Amygdala (tissue), 56 donors: ENCODE measurements at places on chromosomes 6 and 20.

- DNase-seq, result no peak
Measured at GRCh38 chr6:139253656-139254055, 38.1 kb downstream of the TXLNB start.

GRCh38 chr6:130692659-130693058, 134.5 kb upstream of the SMLR1 start:
- no peak for DNase-seq

- no peak for DNase-seq
Measured at GRCh38 chr20:53621482-53622246, 28.0 kb upstream of the ZNF217 start.

DNA sequence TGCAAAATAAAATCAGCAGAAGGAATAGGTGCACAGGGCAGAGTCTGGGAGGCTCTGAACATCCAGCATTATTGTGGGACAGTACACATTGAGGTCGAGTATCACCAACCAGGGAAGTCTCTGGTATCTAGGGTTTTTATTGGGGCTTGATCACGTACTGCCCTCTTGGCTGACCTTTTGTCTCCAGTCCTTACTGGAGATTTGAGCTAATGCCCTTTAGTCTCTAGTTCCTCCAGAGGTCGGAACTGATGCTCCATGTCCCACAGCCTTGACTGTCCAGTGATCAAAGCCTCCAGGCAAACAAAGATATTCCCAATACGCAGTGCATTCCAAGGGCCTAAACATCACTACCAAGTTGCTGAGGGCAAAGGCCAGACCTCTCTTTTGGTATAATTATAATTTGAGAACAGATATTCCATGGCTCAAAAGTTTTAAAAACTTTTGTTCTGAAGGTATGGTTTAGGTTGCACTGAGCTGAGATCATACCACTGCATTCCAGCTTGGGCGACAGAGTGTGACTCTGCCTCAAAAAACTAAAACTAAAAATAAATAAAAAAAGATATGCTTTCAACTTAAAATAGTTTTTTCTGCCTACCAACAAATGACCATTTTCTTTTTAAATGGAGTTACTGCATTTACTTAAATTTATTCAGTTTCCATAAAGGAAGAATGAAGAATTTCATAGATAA, 56.9 kb upstream of the DYNLRB1 start:
- DNase-seq, result no peak

DNA sequence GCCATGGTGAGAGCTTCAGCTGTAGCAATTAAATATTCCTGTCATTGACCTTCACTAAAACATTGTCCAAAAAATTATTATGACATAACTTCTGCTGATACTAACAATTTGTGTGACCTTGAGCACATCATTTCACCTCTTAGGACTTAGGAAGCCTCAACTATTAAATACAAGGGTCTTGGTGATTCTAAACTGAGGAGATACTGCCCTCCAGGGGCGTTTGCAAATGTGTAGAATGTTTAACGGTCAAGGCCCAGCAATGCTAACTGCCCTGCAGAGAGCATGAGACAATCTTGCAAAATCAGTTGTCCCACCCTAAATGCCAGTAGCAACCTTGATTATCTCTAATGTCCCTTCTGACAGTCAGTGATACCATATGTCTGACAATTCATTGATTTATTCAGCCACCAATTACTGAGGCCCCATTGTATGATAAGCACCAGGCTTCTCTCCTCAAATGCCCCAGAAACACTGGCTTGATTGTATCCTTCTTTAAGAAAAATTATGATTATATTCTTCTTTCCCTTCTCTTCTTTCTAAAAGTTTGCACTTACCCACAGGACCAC, 284.1 kb upstream of the PLN start:
- no peak for DNase-seq

DNA sequence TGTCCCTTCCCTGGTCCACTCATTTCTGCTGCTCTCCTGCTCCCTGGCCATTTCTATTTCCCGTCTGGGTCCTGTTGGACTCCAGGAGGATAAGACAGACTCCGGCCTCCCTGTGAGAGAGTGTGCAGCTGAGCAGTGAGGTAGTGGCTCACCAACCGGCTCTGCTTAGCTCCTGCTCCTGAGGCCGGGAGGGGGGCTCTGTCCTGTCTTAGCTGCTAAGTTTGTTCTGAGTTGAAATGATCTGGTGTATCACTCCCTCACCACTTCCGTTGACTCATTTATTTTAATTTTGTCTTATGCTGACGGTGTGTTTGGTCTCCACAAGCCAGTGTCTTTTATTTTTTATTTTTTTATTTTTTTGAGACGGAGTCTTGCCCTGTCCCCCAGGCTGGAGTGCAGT, 148.5 kb upstream of the PDE10A start:
- no peak for DNase-seq

- DNase-seq, result no peak
Measured at GRCh38 chr6:49423817-49424216, 39.2 kb downstream of the MMUT start.

- no peak for DNase-seq
Measured at GRCh38 chr20:50540620-50541605, 30.7 kb downstream of the PTPN1 start.

GRCh38 chr6:11093376-11093625, 333 bp upstream of the SMIM13 start:
- DNase-seq, result no peak

DNA sequence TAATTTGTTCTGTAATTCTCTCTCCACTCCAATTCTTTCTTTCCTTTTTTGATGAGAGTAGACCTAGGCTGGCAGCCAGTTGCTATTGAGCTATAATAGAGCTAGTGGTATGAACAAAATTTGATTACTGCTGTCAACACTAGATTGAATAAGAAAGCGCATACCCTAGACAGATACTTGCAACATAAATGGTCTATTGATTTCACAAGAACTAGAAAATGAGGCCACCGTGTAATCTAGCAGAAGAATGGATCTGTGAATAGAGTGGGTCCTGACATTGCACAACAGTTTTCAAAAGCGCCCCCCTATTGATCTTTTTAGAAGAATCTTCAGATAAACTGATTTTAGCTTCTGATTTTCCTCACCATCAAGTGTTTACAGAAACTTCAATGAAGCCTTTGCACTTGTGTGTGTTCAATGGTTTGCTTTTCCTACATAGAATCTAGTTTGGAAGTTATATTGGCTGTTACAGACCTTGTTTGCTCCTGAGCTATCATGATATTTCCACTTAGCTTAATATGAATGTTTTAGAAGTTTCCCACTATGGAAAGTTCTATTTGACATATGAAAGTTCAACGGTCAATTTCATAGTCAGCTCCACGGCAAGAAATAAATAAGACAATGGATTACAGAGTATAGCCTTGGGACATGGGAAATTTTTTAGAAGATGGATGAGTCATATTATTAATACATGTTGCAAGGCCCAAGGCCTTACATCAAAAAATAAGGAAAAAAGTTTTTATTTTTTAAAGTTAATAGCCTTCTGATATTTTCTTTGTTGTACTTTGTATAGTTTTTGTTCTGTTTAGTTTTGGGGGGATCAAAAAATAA, 55.6 kb downstream of the UTRN start:
- DNase-seq, result no peak

DNA sequence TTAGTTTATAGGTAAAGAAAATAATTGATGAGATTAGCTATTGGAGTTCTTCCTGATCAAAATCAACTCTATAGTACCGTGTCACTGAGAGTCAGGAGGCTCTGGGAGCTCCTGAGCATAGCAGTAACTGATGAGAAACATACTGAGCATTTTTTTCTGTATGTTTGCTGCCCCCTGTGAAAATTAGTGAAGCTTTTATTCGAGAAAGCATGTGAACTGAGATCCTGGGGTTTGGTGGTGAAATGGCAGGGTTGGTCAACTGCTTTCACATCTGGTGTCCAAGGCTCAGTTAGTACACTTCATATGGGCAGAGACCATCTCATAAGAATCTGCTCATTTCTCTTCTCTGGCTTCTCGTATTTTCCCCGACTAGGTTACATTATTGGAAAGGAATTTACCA, 4.1 kb upstream of the ABT1 start:
- DNase-seq, result no peak

DNA sequence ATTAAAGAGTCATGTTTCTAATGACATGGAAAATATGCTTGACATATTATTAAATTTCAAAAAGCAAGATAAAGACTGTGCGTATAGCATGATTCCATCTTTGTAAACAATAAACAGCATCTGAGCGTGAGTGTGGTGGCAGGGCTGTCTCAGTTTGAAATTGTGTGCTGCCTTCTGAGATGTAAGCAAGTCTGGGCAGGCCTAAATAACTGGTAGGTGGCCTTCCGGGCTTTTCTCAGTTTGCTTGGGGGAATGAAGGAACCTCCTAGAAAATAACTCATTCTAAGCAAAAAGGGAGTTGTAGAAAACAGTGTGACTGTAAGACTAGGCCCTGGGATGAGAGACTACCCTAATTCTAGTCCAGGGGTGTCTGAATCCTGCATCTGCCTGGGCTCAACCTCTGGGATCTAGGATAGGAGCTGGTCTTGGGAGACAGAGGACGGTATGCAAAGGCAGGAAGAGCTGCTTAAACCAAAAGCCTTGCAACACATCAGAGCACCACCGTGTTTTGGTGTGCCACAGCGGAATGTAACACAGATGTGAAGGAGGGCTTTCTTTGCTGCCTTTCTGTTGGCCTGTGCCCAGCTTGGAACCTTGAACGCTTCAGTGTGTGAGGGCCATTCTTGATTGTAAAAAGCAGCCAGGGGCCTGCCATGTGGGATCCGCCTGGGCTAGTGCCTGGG, 63.5 kb upstream of the L3MBTL3 start:
- no peak for DNase-seq

- DNase-seq, result no peak
Measured at GRCh38 chr6:121890307-121890910, 455.0 kb downstream of the GJA1 start.

DNA sequence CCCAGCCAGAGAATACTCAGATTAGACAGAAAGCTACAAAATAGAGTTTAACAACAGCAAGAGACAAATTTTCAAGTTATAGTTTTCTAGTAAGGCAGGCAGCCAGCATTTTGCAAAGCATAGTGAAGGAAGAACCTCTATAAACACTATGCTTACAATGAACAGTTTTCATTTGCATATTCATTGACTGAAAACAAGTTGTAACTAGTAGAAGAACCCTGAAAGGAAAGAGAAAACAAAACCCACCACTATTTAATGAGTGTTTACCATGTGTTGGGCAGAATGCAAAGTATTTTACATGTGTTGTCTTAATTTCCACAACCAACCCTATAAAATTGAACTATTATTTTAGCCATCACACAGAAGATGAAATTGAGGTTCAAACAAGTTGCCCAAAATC, 196.1 kb downstream of the UBE3D start:
- DNase-seq, result no peak

DNA sequence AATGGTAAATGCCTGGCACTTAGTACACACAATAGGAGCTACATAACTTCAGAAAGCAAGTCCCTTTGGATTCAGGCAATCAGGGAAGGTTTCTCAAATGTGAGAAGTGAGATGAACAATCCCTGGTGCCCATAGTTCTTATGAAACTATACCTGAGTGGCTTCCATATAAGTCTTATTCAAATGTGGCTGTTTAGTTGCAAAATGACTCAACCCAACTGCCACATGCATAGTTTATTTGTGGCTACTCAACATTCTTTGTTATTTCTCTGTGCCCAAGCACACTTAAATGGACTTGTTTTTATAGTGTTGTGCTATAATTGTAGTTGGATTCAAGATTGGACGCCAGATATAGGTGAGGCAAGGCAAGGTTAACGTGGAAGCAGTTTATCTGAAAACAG, 93.7 kb upstream of the ATXN1 start:
- DNase-seq, result no peak

- DNase-seq, result no peak
Measured at GRCh38 chr6:16690608-16691142, 70.6 kb downstream of the ATXN1 start.

GRCh38 chr6:5034736-5035135, 30.9 kb upstream of the RPP40 start:
- DNase-seq, result no peak

DNA sequence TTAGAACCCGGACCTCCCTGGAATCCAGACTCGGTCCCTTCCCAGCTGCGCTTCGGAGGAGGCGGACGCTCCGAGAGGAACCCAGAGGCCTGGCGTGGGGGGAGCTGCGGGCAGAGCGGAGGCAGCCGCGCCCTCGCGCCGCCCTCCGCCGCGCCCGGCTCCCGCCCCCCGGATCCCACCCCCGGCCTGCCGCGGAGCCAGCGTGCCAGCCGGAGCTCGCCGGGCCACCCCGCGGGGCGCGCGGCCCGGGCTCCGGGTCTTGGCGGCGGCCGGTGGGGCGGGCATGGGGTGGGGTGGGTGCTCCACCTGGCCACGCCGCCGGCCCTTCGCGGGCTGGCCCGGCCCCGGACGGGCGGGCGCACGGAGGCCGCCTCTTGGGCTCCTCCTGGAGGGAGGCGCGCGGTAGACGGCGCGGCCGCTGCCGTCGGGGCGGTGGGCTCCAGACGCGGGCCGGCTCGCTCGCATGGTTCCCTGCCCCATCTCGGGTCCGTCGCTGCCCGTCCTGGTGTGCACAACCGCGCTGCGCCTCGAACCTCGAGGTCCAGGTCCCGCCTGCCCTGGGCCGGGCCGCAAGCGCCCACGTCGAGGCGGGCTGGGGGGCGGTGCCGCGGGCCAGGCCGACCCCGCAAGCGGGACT, 592 bp upstream of the CDYL start:
- DNase-seq, result peak; percentile 34

GRCh38 chr6:129393654-129394053, 316.3 kb downstream of the ARHGAP18 start:
- no peak for DNase-seq

GRCh38 chr20:23753589-23753988, 2.9 kb upstream of the CST1 start:
- DNase-seq, result no peak
